Right ventricle myocardium superior (tissue), 1 donor: ENCODE measurements at places on chromosomes 2 and 18. TPM values are rescaled to one million over a fixed set of nuclear protein-coding genes. Genes with fewer than 3 reads are reported as not detected.

GRCh38 chr18:68448736-68449135 is 266.2 kb downstream of the TMX3 start:
- no peak for DNase-seq

DNA sequence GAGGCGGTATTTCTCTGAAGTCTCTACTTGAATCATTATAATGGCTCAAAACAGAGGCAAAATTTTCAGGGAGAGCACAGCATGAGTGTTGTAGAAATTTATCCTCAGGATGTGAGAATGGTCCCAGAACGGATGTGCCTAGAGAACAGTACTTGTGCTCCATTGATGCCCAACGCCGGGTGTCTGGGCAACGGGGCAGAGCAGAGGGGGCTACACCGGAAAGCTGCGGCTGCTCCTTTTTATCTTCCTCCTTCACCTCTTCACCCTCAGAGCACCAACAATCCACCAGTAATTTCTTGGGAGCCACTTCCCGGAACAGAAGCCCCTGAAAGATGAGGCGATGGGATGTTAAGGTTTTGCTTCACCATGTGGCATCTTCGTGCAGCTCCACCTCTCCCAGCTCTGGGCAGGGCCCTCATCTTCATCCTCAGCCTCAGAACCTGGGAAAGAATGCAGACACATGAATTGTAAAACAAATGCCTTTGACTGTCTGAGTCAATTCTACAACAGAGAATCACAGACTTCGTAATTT is 71.5 kb downstream of the PTGR3 start:
- no peak for DNase-seq

- DNase-seq: no peak
These were observed 212.6 kb upstream of the PARD3B start for GRCh38 chr2:204332706-204333105.

GRCh38 chr18:58354051-58354450 is 274.8 kb downstream of the ALPK2 start:
- DNase-seq: no peak

DNA sequence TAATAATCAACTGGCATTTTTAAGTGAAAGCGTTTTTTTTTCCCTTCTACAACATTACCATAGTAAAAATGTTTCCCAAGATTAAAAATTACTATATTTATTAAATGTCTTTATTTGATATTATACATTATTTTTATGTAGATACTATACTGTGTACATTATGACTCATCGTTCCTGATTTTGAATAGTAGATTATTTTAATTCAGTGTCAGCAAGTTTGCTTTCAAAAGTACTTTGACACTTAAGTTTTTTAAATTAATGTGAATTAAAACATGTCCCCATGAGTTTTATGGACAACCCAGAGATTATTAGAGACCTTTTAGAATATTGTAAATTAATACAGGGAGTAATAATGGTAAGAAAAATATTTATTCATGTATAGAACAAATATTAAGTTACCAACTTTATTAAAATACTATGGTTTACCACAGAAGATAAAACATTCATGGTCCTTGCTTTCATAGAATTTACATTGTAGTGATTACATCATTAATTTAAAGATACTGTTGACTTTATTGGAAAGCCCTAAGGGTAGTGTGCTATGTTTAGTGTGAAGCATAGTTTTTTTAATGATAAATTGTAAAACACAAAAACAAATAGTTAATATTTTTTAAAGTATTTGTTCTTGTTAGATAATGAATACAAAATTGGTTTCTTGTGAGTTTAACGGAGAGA is 21.9 kb downstream of the DYNC1I2 start:
- no peak for DNase-seq

GRCh38 chr2:689237-689636 is 12.0 kb upstream of the TMEM18 start:
- DNase-seq: no peak

DNA sequence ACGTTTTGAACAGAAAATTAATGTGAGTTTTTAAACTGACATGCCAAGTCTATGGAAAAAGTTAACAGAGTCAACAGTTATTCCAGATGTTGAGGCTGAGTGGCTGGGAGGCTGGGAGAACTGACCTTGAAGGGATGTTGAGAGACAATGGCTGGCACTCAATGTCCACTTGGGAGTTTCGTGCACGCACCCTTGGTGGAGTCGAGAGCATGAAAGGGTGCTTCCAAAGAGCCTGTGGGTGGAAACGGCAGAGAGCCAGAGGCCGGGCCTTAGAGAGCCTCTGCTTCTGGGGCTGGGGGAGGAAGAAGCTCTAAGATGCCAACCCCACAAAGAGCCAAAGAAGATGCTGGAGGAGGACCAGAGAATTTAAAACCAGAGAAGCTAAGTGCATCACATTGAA is 63.4 kb upstream of the L3MBTL4 start:
- peak; percentile 35 for DNase-seq

GRCh38 chr2:5140347-5140746 is 551.8 kb upstream of the SOX11 start:
- no peak for DNase-seq

GRCh38 chr2:205706769-205707381 is 24.6 kb downstream of the NRP2 start:
- peak; percentile 80 for DNase-seq

GRCh38 chr2:239159476-239159911 is 241.3 kb downstream of the HDAC4 start:
- DNase-seq: no peak

- DNase-seq: peak; percentile 96
These were observed at the start of gene DNPEP for GRCh38 chr2:219387306-219388120. TSS of gene DNPEP (minus strand) at chr2:219387912. CDS start at chr2:219387794, 118 bp downstream.

GRCh38 chr2:61670591-61671501 is 132.7 kb upstream of the XPO1 start:
- peak; percentile 66 for DNase-seq

DNA sequence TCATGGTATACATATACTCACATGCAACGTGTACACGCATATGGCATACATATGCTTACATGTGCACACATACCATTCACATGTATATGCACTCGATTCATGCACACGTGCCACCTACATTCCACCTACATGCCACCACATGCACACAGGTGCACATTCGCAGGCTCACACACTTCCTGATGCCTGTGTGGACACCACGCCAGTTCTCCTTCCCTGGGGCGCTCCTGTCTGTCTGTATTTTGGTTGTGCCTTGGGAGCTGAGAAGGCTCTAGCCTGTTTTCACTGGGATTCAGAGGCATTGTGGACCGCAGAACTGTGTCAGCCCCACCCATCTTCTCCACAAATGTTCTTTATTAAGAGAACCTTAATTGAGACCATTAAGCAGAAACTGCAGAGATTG is 96.6 kb upstream of the CTDP1 start:
- DNase-seq: peak; percentile 9

MFSD6 gene
- total RNA-seq: 21.8 TPM

VIT gene
- 19.4 TPM for total RNA-seq

FZD7 gene
- total RNA-seq: 25.3 TPM

CNDP1 gene
- total RNA-seq: not detected

VWA3B gene
- total RNA-seq: 0.32 TPM

RAB12 gene
- total RNA-seq: 123 TPM

CIDEA gene
- total RNA-seq: 0.91 TPM

TTL gene
- 47.9 TPM for total RNA-seq

SNTG2 gene
- total RNA-seq: 0.73 TPM

FKBP7 gene
- total RNA-seq: 6.5 TPM

DUSP2 gene
- 1.5 TPM for total RNA-seq

LHCGR gene
- not detected for total RNA-seq
